NCI-H2081 treated with DMSO at 0.1 percent for 48 hours (cell line): ENCODE measurements at places on chromosomes 16 and 17.

GRCh38 chr17:82965371-82965770, 114.0 kb upstream of the METRNL start:
- DNase-seq = no peak

GRCh38 chr16:68470461-68471150, 22.3 kb upstream of the SMPD3 start:
- no peak for DNase-seq

DNA sequence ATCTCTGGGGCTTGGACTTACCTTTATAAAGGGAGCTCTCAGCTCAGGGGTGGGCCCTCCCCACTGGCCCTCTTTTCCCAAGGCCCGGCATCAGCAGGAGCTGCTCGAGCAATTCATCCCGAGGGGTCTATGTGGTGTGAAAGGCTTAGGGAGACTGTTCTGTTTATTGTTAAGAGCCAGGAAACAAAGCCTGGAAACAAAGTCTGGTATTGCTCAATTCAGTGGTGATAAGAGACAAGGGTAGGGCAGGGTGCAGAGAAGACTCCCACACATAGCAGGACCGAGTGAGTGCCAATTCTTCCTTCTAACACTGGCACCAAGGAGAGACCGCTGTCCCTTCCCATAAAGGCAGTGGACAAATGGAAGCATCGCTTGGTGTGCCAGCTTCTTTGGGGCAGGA, 750.7 kb downstream of the KCNJ18 start:
- no peak for DNase-seq

DNA sequence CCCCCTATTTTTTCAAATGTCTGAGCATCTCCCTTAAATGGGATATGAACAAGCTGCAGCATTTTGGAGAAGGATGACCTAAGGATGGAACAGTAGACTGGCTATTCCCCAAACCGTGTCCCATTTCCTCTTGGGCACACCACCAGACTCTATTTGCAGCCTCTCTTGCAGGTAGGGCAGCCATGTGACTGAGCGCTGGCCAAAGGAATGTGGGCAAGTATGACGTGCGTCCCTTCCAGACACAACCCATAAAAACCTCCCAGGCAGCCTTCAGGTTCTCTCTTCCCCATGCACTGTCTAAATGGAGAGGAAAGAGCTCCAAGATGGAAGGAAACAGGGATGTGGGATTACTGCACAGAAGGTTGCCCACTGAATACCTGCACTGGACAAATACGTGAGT, 149.7 kb downstream of the CCT6B start:
- no peak for DNase-seq

DNA sequence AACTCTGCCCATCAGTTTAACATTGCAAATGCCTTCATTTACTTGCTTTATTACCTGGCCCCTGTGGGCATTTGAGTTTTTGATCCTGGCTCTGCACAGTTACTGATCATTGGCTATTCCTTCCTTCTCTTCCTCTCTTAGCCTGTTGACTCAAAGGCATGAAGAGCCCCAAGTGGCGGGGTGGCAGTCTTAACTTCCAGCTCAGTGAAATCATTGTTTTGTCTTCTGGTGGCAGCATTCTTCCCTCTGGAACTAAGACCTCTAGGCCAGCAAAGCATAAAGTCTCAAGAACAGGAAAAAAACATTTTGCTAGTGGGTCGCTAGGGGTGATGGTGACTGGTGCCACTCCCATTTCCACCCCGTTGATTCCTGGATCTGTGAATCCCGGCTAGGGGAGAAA, 52.3 kb upstream of the MRTFB start:
- DNase-seq = no peak

GRCh38 chr16:75703306-75703705, 2.0 kb upstream of the DUXB start:
- no peak for DNase-seq

DNA sequence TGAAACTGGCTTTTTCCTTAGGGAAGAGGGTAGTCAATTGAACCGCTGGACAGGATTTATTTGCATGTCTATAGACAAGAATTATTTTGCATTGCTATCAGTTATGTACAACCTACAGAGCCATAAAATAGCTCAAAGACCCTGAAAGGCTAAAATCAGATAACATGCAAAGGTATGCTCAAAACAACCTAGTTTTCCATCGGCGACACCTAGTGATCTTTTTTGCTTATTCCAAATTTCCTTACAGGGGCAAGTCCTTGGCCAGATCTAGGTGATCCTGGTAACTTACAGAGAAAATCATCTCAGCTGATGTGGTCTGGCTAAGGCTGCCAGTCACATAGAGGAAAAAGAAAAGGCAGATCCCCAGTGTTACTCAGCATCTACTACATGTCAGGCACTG, 141.2 kb upstream of the RPL38 start:
- no peak for DNase-seq

GRCh38 chr17:58270476-58271215, 10.1 kb downstream of the MPO start:
- DNase-seq = no peak

GRCh38 chr17:4537451-4538235, 17.5 kb downstream of the MYBBP1A start:
- DNase-seq = no peak

DNA sequence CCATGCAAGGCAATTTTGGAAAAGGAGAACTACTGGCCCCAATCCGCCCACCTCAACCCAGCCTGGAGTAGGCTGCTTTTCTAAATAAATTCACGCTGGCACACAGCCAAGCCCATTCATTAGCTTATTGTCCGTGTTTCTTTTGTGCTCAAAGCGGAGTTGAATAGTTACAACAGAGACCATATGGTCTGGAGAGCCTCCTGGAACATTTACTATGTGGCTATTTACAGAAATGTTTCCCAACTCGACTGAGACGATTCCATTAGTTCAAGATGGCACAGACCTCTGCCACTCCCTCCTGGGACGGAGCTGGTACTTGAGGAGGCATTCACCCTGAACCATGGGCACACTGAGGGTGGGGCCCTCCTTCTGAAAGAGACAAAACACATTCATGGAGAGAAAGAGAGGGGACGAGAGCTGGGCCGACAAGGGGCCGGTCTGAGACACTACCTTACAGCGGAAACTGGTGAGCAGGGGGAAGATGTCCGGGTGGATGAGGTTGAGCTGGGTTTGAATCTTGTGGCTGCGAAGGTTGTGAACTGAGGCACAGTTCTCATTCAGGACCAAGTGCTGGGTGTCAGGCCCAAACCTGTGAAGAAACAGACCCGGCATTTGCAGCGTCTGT, 15.7 kb downstream of the ELAC2 start:
- DNase-seq = no peak

- no peak for DNase-seq
Observed at GRCh38 chr17:2751491-2751890, 2.0 kb upstream of the CCDC92B start.

DNA sequence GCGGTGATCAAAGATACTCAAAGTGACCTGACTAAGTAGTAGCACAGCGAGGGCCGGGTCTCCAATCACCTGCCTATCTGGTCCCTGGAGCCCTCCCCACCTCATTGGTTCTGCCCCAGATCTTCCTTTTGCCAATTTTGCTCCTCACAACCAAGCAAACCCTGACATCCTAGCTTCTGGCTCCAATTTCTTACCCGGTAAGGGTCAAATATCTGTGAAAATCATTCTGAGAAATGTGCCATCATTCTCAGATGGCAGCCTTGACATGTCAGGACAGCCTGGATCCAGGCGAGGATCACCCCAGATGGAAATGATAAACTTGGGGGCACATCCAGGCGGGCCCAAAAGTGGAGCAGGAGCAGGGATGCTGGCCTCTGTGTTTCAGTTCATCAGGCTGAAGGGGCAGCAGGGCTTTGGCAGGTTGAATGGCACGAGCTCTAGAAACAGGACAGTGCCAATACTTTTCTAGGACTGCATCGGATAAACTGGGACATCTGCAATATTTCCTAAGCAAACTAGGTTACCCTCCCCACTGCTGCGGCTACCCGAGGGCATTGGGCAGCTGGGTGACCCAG, 83.9 kb downstream of the SHISA6 start:
- no peak for DNase-seq

DNA sequence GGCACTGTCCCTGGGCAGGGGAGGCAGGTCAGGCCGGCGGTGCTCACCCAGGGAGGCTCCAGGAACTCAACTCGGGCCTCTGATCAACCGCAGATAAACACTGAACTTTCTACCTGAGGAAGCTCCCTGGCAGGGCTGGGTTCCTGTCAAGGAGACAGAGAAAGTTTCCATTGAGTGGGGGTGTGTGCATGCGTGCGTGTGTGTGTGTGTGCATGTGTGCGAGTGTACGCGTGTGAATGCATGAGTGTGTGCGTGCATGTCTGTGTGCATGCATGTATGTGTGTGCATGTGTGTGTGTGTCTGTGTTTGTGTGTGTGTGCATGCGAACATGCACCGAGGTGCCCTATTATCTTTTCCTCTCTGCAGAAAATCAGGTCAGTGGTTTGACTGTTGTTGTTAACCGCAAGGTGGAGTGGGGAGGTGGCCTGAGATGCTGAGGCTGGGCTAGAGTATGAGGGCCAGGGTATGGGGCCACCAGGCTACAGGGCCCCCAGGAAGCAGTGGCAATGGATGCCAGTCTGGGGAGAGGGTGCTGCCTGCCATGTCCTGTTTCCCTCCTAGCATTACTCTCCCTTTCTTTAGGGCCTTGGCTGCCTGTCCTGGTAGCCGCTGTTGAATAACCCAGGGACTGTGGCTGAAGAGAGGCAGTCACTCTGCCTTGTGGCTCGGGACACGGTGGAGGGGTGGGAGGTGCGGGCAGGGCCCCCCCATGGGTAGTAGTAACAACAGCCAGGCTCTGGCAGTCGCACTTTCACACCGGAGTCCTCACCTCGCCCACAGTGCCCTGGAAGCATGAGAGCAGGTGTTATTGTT, 24.0 kb downstream of the CCR7 start:
- no peak for DNase-seq

DNA sequence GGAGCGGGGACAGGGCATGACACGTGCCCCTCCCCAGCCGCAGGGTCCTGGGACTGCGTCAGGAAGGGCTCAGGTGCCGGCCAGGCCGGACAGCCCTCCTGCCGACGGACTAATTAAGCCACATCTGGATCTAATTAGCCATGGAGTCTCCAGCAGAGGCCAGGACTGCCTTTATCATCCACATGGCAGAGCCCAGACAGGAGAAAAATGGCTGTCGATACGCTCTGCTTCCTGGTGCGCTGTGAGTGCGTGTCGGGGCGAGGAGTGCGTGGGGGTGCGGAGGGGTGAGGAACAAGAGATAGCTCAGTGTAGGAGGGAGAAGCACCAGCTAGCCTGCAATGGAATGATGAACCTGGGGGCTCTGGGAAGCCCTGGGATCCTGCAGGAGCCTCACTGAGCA, 218.8 kb downstream of the IRF8 start:
- DNase-seq = no peak

DNA sequence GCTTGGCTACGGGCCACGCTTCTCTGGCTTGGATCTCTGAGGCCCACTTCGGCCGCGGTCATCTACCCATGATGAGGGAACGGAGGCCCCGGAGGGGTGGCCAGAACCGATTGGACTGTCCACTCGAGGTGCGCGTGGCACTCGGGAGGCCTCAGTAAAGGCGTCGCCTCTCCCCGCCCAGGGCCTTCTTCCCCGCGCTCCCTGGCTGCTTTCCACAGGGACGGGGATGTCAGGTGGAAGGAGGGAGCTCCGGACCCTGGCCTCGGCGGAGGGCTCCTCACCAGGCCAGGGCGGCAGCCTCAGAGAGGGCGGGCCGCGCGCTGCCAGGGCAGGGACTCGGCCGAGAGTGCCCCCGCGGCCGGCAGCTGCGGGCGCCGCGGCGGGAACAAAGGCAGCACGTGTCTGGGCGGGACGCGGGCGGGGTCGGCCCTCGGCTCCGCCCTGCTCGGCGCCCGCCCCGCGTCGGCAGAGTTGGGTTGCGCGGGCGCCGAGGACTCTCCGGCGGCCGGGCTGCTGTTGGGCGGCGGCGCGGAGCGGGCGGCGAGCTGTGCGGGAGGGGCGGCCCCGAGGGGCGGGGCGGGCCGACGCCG, 587 bp upstream of the CDK5R1 start:
- DNase-seq = no peak

DNA sequence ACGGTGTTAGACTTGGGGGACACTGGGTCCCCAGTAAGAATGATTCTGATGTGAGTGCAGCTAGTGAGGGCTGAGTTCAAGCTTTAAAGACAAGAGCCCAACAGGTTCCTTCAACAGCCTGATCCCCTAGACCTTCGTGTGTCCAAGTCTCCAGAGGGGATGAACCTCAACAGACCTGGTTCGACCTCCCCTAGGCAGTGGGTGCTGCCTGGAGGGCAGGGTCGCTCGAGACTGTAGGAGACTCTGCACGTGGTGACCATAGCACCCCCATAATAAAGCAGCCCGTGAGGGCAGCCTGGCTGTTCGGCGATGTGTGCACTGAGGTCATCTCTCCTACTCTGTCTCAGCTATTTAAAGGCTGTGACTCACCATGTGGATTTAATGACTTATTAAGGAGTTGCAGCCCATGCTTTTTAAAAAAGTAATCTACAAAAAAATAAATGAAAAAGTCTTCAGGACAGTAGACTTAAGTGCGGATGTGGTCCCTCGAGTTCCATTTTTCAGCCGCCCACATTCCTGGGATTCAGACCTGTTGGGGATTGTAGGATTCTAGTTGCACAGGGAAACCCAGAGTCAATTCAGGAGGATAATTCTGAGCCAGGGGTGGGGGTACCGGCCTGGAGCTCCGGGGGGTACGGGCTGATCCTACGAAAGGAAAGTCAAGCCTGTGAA, 23.4 kb upstream of the METRNL start:
- no peak for DNase-seq
